ENCODE measurements at places on chromosomes 2 and 18.
A peak's percentile ranks its signal among the peaks of the same experiment; 100 is the strongest.

GRCh38 chr2:96608469-96609455 lies 29.4 kb downstream of the KANSL3 start:
- no peak for DNase-seq

DNA sequence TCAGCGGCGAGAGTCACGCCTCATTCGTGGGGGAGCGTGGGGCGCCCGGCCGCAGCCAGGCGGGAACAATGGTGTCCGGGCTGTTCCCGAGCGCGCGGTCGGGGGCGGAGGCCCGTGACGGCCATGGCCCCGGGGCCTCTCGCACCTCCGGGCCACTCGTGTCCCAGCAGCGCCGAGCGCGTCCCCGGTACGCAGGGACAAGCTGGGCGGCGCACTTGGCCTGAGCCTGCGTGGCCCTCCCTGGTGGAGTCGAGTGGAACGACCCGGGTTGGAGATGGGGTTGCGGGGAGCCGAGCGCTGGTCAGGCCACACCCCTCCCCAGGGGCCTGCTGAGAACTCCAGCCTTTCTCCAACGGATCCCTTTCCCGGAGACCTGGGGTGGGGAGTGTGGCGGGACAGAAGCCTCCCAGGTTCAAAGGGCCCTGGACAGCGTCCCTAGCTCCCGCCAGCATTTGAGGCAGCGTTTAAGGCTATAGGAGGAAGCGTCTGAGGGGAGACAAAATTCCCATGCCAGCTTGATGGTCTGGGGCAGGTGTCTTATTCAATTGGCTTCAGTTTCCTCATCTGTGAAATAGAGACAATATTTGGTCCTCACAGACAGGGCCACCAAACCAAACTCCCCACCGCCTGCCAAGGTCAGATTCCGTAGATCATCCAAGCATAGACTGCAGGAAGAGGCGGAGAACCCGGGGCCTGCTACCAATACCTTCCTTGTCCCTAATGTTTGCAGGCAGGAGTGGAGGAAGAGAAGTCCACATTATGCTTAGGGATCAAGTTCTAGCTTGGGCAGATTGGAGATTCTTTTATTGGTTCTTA lies 553 bp downstream of the CNDP2 start:
- DNase-seq: peak; percentile 67

- no peak for DNase-seq
Observed at GRCh38 chr2:236998236-236998635, 87.5 kb upstream of the COPS8 start.

GRCh38 chr2:171723716-171724683 lies 36.7 kb downstream of the DYNC1I2 start:
- peak; percentile 6 for DNase-seq

DNA sequence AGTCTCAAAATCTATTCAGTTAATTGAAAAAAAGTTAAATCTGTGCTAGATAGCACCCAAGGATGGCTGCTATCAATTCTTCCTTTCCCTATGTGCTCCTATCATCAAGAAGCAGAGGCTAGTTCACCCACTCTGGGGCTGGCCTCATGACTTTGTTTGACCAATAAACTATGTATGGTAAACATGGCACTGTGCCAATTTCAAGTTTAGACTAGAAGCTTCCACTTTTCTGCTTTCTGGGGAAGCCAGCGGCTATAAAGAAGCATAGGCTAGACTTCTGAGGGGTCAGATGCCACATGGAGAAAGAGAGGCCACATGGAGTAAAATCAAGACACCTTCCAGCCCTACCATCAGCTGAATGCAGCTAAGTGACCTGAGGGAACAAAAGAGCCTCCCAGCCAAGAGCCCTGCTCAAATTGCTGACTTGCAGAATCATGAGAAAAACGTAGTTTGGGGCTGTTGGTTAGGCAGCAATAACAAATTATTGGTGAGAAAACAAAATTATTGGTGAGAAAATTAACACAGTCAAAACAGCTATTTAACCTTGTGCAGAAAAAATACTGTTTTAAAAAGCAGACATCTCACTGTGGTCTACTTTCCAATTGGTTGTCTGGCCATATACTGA lies 86.5 kb upstream of the SLC14A2 start:
- DNase-seq: no peak

DNA sequence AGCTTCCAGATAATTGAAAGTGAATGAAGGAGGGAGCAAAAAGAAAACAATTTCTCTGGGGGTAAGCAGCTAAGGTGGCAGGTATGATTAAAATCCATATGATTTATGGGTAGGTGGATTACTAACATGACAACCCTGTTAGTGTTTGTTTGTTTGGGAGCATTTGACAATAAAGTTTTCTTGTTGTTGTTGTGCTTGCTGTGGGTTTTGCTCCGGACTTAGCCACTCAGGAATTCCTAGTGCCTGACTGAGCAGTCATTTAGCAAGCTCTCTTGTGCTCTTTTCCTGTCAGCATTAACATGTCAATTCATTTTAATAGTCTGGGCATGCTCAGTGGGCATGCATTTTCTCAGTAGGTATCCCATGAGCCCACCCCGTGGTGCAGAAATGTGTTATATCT lies 674.8 kb upstream of the ZEB2 start:
- no peak for DNase-seq

DNA sequence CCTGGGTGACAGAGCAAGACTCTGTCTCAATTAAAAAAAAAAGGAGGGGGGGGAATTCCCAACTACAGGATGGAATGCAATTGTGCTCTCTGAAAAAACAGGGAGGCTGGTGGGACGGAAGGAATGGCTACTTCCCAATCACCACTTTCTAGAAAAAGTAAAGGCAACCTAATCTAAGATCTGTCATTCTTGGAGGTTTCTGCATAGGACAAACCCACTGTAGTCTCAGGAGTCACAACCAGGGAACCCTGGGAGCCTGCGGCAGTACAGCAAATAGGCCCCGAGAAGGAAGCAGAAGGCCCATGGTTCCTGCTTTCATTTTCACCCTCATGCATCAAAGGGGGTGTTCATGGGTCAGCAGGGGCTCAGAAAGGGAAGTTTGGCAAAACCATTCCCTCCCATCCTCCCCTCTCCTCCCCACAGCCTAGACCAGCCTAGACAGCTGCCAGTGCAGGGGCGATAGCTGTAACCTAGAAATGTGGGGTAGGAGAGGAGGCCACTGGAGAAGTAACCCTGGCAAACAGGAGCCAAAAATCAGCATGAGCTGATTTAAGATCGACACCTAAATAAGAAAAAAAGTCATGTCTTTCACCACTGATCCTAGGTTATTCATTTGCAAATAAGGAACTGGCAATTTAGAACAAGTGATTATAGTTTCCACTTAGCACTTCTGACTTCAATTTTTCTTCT lies 48.0 kb downstream of the TRABD2A start:
- peak; percentile 74 for DNase-seq

DNA sequence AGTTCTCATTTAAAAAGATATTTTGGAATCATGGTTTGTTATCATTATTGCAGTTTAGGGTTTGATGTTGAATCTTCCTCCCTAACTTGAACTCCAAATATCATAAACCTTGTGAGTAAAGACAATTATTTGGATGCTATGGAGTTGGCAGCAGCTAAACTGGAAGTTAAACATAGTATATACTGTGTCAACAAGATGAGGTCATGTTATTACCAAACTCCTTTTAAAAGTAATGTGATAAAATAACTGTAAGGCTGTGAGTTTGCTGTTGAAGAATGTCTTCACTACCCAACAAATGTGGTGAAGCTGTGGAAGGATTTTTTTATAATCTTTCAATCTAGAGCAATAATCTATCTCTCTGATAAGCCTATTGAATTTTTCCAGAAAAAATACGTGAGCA lies 16.0 kb downstream of the DNAH6 start:
- DNase-seq: no peak

DNA sequence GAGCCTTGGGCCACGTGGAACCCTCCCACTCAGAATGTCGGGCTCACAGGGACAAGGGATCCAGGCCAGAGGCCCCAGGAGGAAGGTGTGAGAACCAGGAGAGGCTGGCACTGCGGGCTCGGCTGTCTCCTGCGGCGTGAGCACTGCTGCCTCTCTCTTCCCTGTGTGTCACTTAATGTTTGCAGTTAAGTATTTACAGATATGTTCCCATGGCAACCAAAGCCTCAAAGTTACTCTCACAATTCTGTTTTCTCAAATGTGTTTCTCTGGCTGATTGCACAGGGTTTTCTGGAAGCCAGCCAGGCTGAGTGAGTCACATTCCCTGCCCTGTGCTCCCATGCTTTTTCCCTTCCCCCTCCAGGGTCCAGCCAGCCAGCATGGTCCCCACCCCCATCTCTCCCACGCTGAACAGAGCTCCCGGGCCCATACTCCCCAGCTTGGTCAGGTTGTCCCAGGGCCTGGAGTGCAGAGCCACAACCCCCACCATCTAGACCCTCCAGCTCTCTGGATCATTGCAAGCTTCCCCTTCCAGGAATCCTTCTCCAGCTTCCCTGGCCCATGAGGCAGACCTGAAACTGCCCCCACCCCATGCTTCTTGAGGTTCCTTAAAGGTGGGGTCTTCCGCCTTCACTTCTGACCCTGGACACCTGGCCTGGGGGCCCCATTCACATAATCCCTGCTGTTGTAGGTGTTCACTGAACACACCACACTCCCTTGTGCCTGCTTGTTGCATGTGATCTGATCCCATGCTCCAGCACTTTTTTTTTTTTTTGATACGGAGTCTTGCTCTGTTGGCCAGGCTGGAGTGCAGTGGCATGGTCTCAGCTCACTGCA lies 265.9 kb downstream of the CELF4 start:
- DNase-seq: peak; percentile 94

DNA sequence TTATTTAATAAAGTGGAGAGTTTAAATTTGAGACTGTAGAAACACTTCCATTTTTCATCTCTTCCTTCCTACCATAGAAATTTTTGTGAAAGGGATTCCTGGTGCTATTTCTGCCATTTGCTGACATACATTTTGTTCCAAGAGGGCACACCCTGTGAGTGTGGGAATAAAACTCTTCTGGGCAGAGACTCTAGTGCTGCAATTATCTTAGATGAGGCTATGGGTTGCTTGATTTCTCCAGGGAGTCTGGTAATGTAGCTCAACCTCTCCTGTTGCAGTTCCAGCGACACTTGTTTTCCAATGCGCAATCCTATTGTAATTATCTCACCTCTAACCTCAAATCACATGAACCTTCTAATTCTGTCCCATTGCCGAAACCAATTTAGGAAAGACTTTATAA lies 60.1 kb upstream of the ZSWIM2 start:
- no peak for DNase-seq

DNA sequence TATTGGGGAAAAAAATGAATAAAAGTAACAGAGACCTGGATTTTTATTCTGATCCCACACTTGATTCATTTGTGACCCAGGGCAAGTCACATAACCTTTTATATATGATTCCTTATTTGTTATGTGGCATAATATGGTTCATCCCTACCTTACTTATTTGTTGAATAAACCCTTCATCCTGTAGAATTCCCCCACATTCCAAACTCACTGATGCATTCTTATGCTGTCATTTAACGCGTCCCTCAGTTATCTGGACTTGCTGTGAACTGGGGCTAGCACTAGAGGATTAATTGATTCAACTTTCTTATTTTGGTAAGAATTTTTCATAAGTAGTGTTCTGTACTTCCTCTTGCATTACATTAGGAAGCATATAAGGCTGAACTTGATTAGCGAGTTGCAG lies 384.7 kb upstream of the RAB12 start:
- no peak for DNase-seq

DNA sequence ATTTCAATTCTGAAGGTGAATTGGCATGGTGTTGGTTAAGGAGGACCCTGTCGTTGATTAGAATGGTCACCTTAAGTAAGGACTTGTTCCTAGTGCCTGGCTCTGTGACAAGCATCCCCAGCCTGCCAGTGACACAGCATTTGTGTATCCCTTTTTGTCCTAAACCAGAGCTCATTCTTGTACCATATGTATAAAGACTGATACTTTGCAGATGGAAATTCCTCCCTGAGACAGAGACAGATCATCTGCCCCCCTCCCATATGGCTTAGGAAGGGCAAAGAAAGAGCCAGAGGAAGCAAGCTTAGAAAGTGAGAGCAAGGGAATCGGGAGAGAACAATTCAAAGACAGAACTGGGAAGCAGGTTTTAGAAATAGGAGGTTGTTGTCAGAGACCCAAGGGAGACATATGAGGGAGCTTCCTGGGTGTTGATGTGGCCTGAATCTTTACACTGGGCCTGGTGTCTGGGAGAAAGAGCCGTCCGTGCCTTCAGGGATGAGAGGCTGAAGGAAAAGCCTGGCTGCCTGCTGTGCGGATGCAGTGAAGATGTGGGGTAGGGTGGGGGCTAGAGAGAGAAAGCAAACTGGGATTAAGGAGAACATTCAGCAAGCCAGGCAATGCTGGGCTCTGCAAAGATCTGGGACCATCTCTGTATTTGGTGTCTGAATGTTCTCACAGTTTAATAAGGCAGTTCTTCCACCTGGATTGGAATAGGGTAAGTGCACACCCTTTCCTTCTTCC lies 13.2 kb upstream of the CHRNA1 start:
- DNase-seq: no peak

DNA sequence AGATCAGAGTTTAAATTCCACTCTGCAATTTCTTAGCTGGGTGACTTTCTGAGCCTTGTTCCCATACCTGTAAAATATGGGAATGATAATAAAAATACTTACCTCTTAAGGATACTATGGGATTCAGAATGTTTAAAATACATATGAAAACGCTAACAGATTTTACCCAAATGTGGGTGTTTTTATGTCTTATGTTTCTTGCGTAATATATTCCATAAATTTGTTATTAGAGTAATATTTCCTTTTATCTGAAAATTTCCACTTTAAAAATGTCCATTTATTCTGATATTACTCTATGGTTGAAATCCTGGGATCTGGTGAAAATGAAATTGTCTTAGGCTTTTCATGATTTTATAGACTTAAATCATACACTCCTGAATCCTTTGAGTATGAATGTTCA lies 45.5 kb downstream of the MAPRE2 start:
- no peak for DNase-seq

GRCh38 chr2:142940606-142941223 lies 63.3 kb downstream of the KYNU start:
- peak; percentile 33 for DNase-seq

- no peak for DNase-seq
Observed at GRCh38 chr18:63683152-63683551, 19.6 kb upstream of the SERPINB11 start.

DNA sequence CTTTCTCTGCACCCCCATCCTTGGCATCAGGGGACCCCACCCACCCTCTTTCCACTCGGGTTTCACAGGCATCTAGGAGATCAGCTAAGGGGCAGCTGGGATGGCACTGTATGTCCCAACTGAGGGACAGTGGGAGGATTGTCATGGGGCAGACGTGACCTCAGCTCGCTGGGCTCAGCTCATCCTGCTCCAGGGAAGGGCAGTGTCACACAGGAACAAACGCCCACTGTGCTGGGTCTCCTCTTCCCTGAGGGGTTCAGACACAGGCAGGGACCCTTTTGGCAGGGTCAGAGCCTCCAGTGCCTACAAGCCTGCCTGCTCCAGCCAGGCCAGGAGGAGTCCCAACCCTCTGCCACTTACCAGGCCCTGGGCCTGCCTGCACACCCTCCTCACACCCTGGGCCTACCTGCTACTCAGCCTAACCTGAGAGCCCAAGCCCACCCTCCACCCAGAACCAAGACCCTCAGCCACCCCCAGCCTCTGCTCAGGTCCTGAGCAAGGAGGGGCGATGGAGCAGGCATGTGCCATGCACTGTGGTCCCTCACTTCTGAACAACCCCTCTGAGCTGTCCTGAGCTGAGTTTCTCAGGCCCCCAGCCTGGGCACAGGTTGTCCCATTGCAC lies 68.2 kb downstream of the HS1BP3 start:
- no peak for DNase-seq
